ENCODE measurements at places on chromosomes 16 and 17.

- no peak for DNase-seq
Observed at GRCh38 chr17:55285340-55286301, 20.9 kb downstream of the HLF start.

GRCh38 chr17:61017317-61018006 is 339.8 kb downstream of the BCAS3 start:
- no peak for DNase-seq

DNA sequence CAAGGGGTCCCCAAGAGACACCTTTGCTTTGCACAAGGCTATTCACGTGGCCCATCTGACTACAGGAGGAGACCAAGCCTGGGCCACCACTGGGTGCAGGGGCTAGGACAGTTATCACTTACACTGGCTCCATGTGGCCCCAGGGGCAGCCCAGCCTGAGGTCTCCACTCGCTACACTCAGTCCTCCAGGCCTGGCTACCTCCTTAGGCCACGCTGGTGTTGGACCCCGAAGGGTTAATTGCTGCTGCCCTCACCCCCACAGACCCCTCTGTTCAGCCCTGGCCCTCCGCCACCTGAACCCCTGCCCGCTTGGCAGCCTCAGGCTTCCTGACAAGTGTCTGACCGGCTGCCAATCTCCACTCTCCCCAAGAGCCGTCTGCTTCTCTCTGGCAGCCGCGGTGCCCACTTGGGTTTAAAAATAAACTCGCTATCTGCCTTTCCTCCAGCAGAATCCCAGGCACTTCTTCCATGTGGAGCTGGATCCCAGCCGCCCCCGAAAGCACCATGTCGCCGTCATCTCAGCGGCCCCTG is 27.8 kb downstream of the ADAM11 start:
- no peak for DNase-seq

DNA sequence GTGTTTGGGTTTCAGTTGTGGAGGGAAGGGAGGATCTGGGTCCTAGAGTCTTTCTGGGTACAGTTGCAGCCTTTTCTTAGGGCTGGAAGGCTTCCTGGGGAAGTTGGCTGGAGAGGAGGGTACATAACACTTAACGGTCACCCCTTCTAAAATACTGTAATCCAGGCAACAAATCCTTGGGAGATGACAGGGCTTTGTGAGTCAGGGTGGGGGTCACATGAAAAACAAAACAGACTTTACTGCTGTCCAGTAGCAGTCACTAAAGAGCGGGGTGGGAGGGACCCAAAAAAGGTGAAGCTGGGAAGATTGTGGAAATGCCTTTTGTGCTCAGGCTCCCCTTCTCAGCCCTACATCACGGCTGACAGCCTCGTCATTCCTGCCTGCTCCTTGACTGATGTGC is 6.3 kb downstream of the SAP30BP start:
- no peak for DNase-seq

Data from activated T-cell treated with anti-CD3 and anti-CD28 coated beads for 1 hour (primary cell).